ENCODE measurements at places on chromosomes 12 and 14. TPM values are rescaled to one million over a fixed set of nuclear protein-coding genes. Genes with fewer than 3 reads are reported as not detected.

GNB3 gene
- total RNA-seq = 0.92 TPM

EPYC gene
- total RNA-seq = 0.09 TPM

KLRG1 gene
- total RNA-seq = 0.65 TPM

CABP1 gene
- 2.1 TPM for total RNA-seq

KANSL2 gene
- total RNA-seq = 33.1 TPM

CLBA1 gene
- 7.1 TPM for total RNA-seq

MGP gene
- total RNA-seq = 8.0 TPM

TRIM9 gene
- 0.18 TPM for total RNA-seq

Data from smooth muscle cell of bladder (primary cell).